Activated naive CD4-positive, alpha-beta T cell (primary cell): ENCODE measurements at places on chromosomes 3 and 15.
A peak's percentile ranks its signal among the peaks of the same experiment; 100 is the strongest.

DNA sequence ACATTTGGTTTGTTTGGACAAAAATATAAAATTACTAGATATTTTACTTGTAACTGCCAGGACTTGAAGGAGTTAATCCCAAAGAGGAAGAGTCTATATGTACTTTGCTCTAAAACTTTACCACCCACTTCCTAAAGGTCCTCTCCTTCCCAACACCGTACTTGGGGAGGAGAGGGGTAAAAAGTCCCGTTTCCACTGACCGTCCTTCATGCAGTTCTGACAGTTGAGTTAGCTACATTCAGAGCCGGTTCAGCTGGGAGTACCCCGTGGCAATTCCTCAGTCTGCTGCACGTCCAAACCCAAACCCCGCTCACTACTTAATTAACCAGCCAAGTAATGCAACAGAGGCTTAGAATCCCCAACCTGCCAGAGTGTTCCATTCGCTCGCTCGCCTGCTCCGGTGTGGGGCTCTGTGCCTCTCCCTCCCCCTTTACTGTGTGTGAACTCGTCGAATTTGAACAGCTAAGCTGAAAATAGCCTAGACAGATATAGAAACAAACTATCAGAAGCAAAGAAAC, 519.7 kb downstream of the FOXP1 start:
- DNase-seq = peak; percentile 45

GRCh38 chr3:31946484-31947081, 34.5 kb downstream of the OSBPL10 start:
- DNase-seq = no peak

- no peak for DNase-seq
Observed at GRCh38 chr3:47614788-47615187, 36.1 kb upstream of the CSPG5 start.

DNA sequence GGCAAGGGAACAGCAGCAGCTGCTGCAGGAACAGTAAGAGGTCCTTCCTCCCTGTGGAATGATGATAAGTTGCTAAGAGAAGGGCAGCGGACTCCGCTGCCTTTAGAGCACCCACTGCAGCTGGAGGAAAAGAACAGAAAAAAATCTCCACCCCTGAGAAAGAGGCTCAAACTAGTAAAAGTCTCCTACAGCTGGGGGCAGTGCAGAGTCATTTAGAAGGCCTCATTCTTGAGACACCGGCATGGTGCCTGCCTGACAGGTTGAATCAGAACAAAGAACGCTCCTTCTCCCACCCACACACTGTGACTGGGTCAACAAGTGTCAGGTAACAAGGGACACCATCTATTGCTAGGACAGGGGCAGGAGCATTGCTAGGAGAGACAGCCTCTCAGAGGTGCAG, 188.4 kb downstream of the ABHD5 start:
- DNase-seq = no peak

DNA sequence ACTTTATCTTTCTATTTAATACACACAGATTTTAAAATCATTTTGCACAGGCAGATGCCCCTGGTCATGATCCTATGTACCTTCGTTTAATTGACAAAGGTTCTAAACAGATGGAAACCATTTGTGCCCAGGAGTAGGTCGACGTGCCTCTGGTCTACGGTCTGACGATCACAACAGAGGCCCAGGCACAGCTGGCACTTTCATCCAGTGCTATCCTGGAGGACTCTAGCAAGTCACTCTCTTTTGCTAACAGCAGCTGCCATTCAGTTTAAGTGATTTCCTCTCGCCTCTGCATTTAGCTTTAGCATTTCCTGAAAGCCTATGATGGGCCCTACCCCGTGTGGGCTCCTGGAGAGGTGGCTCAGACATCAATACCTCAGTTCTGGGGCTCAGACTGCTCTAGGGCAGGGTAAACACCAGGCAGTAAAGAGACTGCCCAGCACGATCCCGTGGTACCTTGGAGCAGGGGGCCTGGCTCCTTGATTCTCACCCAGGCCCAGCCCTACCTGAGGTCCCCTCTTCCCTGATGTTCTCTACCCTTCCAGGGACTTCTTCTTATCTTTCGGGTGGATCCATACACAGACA, 83.2 kb upstream of the SNRPA1 start:
- no peak for DNase-seq

DNA sequence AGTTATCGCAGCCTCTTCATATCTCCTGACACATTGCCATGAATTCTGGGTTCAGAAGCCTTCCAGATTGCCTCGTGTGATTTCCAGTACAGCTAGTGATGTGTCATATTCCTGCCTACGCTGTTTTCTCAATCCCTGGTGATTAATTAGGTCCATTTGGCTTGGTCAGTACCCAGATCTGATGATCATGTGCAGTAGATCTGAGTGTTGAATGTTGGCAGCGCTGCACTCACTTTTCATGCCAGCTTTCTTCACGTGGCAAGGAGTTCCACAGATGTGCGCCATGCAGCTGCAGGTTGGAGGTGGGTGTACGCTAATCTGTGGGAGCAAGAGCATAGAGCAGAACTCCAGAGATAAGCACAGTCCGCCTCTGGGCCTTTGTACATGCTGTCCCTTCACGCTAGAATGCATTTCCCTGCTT, 86.9 kb upstream of the COL6A5 start:
- no peak for DNase-seq

- no peak for DNase-seq
Observed at GRCh38 chr3:28624084-28624483, 275.5 kb upstream of the AZI2 start.

DNA sequence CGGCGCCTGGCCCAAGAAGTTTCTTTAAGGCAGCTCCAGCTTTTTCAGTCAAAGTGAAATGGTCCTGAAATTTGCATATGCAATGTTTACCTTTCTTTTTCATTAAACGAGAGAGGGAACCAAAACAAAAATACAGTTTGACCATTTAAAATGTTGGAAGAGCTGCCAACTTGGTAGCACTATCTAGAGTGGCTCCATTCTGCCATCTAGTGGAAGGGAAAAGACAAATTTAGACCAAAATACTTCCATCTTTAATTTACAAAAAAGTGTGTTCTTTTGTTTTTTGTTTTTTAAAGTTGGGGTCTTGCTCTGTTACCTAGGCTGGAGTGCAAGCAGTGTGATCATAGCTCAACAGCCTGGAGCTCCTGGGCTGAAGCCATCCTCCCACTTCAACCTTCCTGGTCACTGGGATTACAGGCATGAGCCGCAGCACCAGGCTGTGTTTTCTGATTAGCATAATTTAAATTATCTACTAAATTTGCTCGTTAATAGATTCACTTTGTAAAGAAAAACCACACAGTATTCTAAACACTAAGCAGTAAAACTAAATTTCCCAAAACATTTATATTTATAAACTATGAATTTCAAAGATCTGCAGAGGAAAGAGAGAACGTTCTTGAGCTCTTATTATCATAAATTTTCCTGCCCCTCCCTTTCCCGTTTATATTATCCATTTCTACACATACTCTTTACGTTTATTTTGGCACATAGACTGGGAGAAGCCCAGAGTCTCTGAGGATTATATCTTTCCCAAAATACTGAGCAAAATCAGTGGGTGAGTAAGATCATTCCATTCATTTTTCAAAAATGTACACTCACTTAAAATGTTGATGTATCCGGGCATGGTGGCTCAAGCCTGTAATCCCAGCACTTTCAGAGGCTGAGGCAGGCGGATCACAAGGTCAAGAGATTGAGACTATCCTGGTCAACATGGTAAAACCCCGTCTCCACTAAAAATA, 15.4 kb upstream of the RFC4 start:
- DNase-seq = no peak
